Fibroblast of upper back skin (primary cell): ENCODE measurements at places on chromosomes 7 and 10.
A peak's percentile ranks its signal among the peaks of the same experiment; 100 is the strongest.

- DNase-seq = peak; percentile 38
Measured at GRCh38 chr10:88923520-88923919, 29.1 kb downstream of the ACTA2 start.

DNA sequence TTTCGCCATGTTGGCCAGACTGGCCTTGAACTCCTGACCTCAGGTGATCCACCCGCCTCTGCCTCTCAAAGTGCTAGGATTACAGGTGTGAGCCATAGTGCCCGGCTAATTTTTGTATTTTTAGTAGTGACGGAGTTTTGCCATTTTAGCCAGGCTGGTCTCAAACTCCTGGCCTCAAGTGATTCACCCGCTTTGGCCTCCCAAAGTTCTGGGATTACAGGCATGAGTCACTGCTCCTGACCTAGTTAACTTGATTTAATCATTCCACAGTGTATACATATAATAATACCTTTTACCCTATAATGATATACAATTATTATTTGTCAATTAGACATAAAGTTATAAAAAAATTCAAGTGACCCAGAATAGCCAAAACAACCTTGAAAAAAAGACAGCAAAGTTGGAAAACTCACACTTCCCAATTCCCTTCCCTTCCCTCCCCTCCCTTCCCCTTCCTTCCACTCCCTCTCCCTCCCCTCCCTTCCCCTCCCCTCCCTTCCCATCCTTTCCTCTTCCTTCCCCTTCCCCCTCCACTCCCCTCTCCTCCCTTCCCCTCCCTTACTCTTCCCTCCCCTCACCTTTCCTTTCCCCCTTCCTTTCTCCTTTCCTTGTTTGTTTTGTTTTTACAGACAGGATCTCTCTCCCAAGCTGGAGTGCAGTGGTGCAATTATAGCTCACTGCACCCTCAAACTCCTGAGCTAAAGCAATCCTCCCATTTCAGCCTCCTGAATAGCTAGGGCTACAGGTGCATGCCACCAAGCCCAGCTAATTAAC is 14.8 kb upstream of the ZMIZ2 start:
- DNase-seq = peak; percentile 78

GRCh38 chr10:97882142-97883091 is 32.8 kb downstream of the GOLGA7B start:
- no peak for DNase-seq

GRCh38 chr10:54585572-54585971 is 215.5 kb downstream of the PCDH15 start:
- no peak for DNase-seq

GRCh38 chr10:80498078-80498832 is 39.4 kb upstream of the SH2D4B start:
- no peak for DNase-seq

DNA sequence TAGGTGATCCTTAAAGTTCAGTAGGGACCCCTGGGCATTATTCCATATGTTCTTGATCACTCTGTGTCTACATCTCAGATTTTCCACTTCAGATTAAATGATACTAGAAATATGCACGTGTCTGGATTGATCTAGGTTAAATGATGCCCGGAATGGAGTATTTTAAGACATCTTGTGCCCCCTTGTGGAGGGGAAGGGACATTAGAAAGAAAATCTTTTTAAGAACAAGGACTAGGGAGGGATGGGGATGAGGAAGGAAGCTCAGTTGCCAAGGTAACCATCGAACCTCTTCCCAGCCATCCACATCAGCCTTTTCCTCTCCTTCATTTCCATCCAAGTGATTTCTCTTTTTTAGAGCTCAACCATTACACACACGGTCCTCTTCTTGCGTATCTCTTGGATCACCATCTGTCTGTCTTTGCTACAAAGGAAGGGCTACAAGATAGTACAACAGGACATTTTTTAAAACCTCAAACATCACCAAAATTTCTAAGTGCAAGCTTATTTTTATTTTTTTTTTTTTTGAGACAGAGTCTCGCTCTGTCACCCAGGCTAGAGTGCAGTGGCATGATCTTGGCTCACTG is 40.5 kb downstream of the PRSS2 start:
- peak; percentile 62 for DNase-seq
